ENCODE measurements at places on chromosomes 6 and 20.

- no peak for DNase-seq
Observed at GRCh38 chr6:22021966-22022365, 274.9 kb downstream of the PRL start.

DNA sequence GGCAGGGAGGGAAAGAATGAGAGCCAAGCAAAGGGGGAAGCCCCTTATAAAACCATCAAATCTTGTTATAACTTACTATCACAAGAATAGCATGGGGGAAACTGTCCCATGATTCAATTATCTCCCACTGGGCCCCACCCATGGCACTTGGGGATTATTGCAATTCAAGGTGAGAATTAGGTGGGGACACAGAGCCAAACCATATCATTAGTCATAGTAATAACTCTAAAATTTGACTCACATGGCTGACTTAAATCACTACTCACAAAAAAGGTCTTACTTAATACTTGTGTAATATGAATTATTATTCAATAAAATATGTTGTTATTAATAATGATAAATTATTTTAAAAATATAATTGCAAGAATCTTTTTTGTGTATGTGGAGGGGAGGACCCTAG is 178.1 kb upstream of the TCF21 start:
- no peak for DNase-seq

GRCh38 chr6:106890447-106890846 is 84.1 kb downstream of the CD24 start:
- DNase-seq, result no peak

DNA sequence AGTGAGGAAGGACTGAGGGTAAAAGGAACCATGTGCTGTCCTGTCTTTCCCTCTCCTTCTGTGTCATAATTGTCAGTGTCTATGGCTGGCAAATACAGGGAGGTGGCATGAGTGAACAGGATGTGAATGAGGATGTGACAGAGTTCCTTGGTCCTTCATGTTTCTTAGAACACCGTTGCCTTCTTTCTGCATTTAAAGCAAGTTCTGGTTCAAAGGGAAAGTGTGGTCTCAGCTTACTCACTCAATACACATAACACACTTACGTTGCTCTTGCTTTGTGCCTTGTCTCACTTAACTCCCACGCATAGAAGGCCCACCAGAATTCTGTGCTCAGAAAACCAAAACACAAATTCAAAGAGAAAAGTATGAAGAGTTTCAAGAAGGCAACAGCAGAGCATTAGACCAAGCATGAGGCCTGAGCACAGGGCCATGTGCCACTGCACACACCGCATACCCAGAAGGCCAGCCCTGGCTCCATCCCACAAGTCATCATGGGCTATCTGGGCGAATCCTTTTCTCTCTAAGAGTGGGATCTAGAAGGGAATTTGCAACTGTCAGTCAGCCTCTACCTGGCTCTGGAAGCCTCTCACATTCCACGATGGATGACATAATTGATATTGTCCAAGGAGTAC is 38.9 kb upstream of the SAYSD1 start:
- no peak for DNase-seq

DNA sequence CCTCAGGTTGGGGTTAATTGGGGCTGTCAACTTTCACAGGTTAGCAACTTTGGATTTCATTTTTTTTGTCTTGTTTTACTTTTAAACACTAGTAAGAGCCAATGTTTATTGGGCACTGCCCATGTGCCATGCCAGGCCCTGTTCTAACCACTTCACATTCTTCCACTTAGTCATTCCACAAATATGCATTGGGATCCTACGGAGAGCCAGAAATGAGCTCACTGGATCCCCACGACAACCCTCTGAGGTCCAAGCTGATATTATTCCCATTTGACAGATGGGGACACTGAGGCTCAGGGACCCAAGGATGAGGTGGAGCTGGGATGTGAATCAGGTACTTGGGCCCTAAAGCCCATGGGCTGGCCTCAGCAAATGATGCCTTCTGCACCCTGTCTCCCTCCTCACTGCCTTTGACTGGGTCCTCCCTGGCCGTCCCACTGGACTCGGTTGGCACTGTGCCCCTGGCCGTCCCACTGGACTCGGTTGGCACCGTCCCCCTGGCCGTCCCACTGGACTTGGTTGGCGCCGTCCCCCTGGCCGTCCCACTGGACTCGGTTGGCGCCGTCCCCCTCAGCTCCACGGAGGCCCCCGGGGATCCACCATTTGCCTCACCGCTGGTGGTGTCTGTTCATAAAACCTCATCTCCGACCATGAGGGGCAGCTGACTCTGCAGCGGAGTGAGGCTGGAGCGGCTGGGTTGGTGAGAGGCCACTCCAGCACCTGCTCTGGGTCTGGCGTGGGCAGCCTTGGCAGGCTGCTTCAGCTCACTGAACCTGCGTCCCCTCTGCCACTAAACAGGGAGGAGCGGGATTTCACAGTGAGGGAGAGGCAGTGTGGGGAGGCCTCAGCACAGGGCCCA is 4.8 kb upstream of the PMEPA1 start:
- DNase-seq, result no peak

- no peak for DNase-seq
Observed at GRCh38 chr6:102812242-102812641, 1418.7 kb downstream of the GRIK2 start.

- no peak for DNase-seq
Observed at GRCh38 chr6:55916188-55916587, 40.8 kb upstream of the BMP5 start.

GRCh38 chr6:33875696-33876095 is 71.9 kb upstream of the MLN start:
- DNase-seq, result no peak

DNA sequence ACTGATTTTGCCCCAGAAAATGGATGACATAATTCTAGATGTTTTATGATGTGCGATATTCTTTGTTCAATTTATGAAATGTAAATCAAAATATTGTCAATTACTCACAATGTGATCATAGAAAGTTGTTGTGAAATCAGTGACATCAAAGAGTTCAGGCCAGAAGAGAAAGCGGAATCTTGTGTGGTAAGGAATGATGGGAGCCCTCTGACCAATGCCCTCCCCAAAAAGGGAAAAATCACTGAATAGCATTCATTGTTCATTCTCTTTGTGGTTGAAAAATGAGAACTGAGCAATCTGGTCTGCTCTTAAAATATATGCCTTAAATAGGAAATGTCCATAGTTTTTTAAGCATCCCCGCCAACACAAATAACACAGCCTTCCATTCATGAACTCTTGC is 247.1 kb upstream of the GRIK2 start:
- no peak for DNase-seq
